ENCODE measurements at places on chromosomes 4 and X.

GRCh38 chr4:139907001-139907809 is 241.6 kb downstream of the MGST2 start:
- no peaks in the 10 kb centered on the region for H3K36me3 ChIP-seq
- DNase-seq: no peak
- H3K4me1 ChIP-seq: no peaks in the 10 kb centered on the region
- H3K27ac ChIP-seq: no peak overlapping the region

GRCh38 chr4:146134761-146135445 is 40.6 kb upstream of the LSM6 start:
- H3K27ac ChIP-seq: no peak overlapping the region
- no peak for DNase-seq
- no peaks in the 10 kb centered on the region for H3K36me3 ChIP-seq
- H3K4me3 ChIP-seq: no peak overlapping the region

DNA sequence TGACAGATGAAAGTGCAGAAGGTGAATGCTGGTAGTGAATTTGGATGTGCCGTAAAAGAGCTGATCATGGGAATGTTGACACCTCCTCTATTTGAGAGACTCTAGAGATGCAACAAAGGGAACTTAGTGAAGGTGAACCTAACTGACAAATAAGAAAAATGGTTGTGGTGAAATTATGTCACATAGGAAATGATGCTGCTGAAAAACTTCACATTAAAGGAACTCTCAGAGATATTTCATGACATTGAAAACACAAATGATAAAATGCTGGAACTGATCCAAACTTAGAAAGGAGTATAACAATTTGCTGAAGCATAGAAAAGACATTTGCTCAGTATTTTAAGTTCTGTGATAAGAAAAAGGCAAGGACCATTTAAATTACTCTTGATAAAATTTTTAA is 31.9 kb downstream of the MGAT4D start:
- H3K4me1 ChIP-seq: no peaks in the 10 kb centered on the region
- H3K4me3 ChIP-seq: no peak overlapping the region
- H3K36me3 ChIP-seq: no peaks in the 10 kb centered on the region
- no peaks in the 10 kb centered on the region for H3K27me3 ChIP-seq
- H3K27ac ChIP-seq: no peak overlapping the region

- H3K4me3 ChIP-seq: no peak overlapping the region
- peak; percentile 23 for DNase-seq
These were observed 25.6 kb downstream of the FLNA start for GRCh38 chrX:154348646-154349358.

DNA sequence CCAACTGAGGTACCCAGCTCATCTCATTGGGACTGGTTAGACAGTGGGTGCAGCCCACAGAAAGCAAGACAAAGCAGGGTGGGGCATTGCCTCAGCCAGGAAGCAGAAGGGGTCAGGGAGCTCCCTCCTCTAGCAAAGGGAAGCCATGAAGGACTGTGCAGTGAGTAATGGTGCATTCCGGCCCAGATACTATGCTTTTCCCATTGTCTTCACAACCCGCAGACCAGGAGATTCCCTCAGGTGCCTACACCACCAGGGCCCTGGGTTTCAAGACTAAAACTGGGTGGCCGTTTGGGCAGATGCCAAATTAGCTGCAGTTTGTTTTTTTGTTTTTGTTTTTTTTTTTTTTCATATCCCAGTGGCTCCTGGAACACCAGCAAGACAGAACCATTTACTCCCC is 235.3 kb downstream of the TACR3 start:
- no peak overlapping the region for H3K4me3 ChIP-seq
- no peak for DNase-seq
- H3K4me1 ChIP-seq: no peaks in the 10 kb centered on the region
- no peaks in the 10 kb centered on the region for H3K27me3 ChIP-seq

DNA sequence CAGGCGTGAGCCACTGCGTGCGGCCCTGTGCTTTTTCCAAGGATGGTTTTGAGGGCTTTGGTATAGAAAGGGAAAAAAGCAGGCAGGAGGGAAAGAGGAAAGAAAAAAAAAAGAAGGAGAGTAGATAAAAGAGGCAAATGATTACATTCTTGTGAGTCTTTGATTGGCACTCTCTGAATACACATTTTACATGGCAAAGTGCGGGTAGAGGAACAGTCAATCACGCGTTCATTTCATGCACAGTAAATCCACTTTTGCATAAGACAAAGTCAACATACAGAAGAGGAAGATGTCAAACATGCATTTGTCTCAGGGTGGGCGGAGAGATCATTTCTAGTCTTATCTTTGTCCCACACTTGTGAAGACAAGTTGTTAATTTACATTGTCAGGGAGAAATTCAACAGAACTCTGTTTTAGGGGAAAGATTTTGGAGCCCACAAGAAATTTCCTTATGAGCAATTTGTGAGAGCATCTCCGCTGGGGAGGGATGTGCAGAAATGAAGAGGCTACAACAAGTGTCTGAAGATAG is 183.2 kb downstream of the DHRSX start:
- no peaks in the 10 kb centered on the region for H3K36me3 ChIP-seq
- no peak for DNase-seq
- H3K27me3 ChIP-seq: no peaks in the 10 kb centered on the region
- no peak overlapping the region for H3K4me3 ChIP-seq
- no peaks in the 10 kb centered on the region for H3K4me1 ChIP-seq

GRCh38 chr4:71663780-71664179 is 120.1 kb downstream of the GC start:
- H3K27ac ChIP-seq: no peak overlapping the region
- no peak for DNase-seq
- H3K27me3 ChIP-seq: no peaks in the 10 kb centered on the region
- no peaks in the 10 kb centered on the region for H3K36me3 ChIP-seq
- no peak overlapping the region for H3K4me3 ChIP-seq

- H3K4me3 ChIP-seq: peak overlapping the region; percentile 56
- H3K36me3 ChIP-seq: no peaks in the 10 kb centered on the region
- no peaks in the 10 kb centered on the region for H3K4me1 ChIP-seq
- H3K27ac ChIP-seq: no peak overlapping the region
- DNase-seq: no peak
- peaks cover 23% of the 10 kb centered on the region for H3K27me3 ChIP-seq
These were observed 16.8 kb upstream of the NAT8L start for GRCh38 chr4:2042204-2042946.

- peaks cover 21% of the 10 kb centered on the region for H3K4me1 ChIP-seq
- no peaks in the 10 kb centered on the region for H3K36me3 ChIP-seq
- H3K4me3 ChIP-seq: peak overlapping the region; percentile 89
- H3K27me3 ChIP-seq: no peaks in the 10 kb centered on the region
These were observed 1.6 kb upstream of the WWC2 start for GRCh38 chr4:183097231-183098018.

DNA sequence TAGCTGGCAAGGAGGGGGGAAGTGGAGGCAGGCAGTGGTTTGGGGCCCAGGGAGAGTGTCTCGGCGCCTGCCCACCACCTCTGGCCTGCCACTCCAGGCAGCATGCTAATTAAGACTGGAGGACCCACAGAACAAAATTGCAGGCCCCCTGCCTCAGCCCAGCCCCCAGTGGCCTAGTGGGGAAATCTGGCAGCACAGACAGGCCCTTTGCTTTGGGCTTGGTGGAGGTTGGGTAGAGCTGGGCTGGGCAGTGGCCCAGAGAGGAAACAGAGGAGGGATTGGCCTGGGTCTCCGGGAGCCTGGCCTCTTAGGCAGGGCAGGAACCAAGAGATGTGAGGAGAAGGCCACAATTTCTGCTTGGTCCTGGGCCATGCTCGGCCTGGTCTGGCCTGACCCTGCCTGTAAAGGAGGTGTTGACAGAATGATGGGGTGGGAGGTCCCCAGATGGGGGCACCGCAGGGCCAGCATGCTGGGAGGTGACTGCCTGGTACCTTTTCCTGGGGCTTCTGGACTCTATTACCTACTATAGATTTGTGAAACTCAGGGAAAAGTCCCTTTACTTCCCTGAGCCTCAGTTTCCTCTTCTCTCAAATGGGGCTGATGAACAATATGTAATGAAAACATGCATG is 92.4 kb upstream of the PJA1 start:
- no peaks in the 10 kb centered on the region for H3K36me3 ChIP-seq
- no peak for DNase-seq
- H3K27ac ChIP-seq: no peak overlapping the region
- H3K4me3 ChIP-seq: no peak overlapping the region
- no peaks in the 10 kb centered on the region for H3K4me1 ChIP-seq
- H3K27me3 ChIP-seq: no peaks in the 10 kb centered on the region

DNA sequence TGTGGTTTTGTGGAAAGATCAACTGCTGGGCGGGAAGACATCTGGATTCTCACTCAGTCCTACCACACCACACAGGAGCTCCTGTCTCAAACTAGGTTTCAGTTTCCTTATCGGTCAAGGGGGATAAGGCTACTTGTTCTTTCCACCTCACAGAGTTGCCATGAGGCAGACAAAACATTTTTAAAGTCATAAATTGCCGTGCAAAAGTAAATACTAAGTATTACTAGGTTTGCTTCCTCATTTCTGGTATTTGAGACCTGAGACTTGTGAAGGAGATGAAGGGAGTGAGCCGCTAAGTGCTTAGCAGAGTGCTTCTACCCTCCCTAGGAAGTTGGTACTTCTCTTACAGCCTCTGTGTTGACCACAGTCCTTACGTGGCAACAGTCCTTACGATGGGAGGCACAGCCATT is 1.5 kb downstream of the LAP3 start:
- peaks cover 4% of the 10 kb centered on the region for H3K4me1 ChIP-seq

GRCh38 chr4:156606554-156607477 is 364.8 kb downstream of the PDGFC start:
- no peak overlapping the region for H3K4me3 ChIP-seq
- DNase-seq: no peak
- no peaks in the 10 kb centered on the region for H3K36me3 ChIP-seq

DNA sequence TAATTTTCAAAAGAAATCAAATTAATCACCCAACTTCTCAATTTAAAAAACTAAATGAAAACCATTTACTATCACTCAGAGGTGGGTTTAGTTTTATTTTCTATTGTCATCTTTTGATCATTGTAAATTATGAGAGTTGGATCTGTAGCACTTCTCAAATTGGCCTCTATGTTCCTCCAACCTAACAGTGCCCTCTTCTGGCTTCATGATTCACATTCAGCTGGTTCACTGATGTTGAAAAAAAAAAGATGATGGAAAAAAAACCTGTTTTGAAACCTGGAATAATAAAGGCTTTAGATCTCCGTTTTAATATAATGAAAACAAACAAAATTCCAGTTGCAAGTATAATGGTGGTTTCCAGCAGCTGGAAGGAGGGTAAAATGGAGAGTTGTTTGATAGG is 2.4 kb upstream of the NBDY start:
- H3K36me3 ChIP-seq: no peaks in the 10 kb centered on the region

GRCh38 chr4:69748173-69748572 is 12.2 kb downstream of the SULT1B1 start:
- DNase-seq: no peak
- no peak overlapping the region for H3K4me3 ChIP-seq
- H3K36me3 ChIP-seq: no peaks in the 10 kb centered on the region
- H3K27me3 ChIP-seq: no peaks in the 10 kb centered on the region

GRCh38 chr4:118746251-118746919 is 61.2 kb downstream of the METTL14 start:
- peaks cover 64% of the 10 kb centered on the region for H3K36me3 ChIP-seq
- no peak for DNase-seq
- no peak overlapping the region for H3K4me3 ChIP-seq

DNA sequence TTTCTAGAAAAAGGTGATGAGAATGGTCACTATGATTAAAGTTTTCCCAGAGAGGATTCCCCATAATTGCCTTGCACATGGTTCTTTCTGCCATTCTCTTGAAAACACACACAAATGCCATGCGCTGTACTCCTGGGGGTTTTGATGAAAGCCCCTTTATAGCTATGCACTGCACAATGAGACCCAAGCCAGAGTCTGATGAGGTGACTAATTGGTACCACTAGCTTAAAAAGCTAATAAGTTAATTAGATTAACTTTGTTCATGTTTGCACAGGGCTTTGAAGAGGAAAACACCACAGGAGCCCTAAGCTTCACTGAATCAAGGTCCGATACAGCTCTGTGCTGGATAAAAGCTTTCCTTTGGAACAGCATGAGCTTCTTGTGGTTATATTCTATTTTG is 132.2 kb downstream of the NKX6-1 start:
- no peak overlapping the region for H3K27ac ChIP-seq

DNA sequence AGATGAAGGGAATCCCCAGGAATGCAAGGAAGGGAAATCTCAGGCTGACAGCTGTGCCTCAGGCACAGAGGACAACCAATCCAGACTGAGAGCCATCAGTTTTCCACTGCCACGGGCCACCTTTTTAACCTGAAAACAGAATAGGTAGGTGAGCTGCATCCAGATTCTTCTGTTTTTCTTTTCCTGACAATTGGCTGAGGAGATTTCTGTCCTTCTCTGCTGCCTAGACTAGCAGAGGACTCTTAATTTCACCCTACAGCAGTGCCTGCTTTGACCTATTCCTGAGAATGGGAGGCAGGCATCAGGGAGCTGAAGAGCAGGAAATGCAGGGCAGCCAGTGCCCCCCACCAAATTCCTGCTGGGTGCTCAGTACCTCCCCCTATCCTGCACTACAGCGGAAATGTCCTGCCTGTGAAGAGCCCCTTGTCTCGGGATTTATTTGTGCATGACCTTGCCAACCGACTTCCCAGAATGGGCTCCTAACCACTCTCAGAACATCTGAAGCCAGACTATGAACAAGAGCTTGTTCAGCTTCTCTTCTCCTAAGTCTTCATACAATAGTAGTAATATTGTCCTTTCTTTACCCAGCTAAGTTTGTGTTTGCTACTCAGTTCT is 65.1 kb downstream of the CASK start:
- H3K27ac ChIP-seq: no peak overlapping the region
- no peak for DNase-seq
- no peaks in the 10 kb centered on the region for H3K4me1 ChIP-seq
- no peaks in the 10 kb centered on the region for H3K27me3 ChIP-seq
- H3K36me3 ChIP-seq: no peaks in the 10 kb centered on the region

DNA sequence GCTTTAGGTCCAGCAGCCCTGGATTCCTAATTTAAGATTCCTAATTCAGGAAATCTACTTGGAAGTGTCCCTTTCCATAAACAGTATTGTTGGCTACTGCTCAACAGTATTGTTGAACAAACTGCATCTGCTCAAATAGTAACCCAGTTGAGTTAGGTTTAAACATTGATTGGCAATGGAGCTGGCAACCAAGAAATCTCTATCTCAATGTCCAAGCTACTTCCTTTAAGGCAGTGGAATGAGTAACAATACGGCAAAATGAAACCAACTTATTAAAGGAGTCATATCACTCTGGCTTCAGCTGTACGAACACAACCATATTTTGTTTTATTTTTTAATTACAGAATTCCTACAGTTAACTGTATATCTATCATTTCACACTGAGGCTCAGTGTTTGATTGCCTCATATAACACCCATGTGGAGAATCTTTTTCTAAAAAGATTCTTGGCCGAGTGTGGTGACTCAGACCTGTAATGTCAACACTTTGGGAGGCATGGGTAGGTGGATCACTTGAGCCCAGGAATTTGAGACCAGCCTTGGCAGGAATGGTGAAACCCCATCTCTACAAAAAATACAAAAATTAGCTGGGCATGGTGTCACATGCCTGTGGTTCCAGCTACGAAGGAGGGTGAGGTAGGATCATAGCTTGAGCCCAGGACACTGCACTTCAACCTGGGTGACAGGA is 71.7 kb upstream of the IL13RA1 start:
- H3K36me3 ChIP-seq: no peaks in the 10 kb centered on the region
- H3K27ac ChIP-seq: no peak overlapping the region
- H3K4me3 ChIP-seq: no peak overlapping the region
- DNase-seq: no peak

GRCh38 chr4:5992828-5993321 is 25.4 kb downstream of the C4orf50 start:
- no peak overlapping the region for H3K4me3 ChIP-seq
- DNase-seq: peak; percentile 38
- no peaks in the 10 kb centered on the region for H3K27me3 ChIP-seq

All from RWPE2 (cell line).